D721Med (cell line): ENCODE measurements at places on chromosomes 4 and X.

- DNase-seq = no peak
These were observed 44.9 kb upstream of the SLC25A31 start for GRCh38 chr4:127685292-127685691.

DNA sequence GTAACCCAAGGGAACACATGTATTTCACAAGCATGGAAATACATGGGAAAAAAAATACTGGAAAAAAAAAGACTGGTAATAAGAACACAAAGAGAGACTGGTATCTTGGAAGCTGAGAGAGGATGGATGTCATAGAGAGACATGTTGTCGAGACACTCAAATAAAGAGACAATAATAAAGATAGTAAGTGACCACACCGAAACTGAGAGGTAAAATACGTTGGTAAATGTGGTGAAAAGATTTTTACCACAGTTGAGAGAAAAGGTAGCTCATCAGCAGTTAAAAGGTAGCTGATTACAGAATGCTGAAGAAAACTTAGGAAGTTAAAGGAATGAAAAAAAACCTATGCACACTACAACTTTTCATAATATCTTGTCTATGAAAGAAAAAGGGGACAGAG, 81.1 kb downstream of the ARAP2 start:
- no peak for DNase-seq

DNA sequence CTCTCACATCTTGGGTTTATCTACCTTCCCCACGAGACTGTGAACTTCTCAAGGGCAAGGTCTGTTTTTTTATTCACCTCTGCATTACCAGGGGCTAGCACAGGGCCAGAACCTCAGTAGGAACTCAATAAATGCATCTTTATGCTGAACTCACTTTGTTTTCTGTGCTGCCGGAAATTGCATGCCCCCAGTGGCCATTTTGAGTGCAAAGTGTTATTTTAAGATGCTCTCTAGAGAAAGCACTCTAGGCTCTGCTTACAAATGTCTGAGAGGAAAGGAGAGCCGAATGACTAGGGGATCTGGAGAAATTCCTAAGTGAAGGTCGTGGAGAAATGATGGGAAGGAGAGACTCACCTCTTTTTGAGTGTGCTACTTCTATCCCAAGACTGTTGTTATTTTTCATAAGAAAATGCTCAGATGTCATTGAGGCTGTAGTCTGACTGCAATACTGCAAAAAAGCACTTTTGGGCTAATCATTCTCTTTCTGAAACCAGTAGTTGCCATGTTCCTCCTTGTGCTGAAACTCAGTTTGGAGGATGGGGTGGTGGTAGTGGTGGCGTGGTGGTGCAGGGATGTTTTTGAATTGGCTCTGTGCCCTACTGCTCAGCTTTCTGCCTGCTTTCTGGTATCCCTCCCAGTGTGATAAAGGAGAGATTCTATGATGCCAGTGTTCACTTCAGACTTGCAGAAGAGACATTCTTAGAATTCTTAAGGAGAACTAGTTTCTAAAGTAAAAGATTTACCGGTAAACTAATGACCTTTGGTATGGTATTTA, 41.3 kb downstream of the DOCK11 start:
- no peak for DNase-seq

- DNase-seq = no peak
These were observed 8.0 kb downstream of the PDE6B start for GRCh38 chr4:633406-633805.

DNA sequence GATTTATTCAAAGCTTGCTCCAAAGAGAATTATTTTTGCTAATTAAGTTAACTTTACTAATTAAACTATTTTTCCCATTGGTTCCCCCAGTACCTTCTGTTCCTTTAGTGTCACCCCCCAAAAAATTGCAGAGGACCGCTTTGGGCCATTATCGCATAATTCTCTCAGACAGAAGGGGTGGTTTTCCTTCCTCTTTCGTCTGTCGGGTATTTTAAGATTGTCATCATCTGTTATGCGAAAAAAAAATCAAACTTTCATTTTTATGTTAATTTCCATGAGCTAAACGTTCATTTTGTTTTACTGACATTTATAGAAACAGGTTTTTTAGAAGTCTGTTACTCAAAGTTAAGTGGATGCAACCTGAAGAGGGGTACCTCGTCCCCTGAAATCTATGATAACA, 76.2 kb upstream of the DDX3X start:
- DNase-seq = no peak

GRCh38 chr4:113145519-113146291, 96.3 kb downstream of the ANK2 start:
- DNase-seq = no peak

DNA sequence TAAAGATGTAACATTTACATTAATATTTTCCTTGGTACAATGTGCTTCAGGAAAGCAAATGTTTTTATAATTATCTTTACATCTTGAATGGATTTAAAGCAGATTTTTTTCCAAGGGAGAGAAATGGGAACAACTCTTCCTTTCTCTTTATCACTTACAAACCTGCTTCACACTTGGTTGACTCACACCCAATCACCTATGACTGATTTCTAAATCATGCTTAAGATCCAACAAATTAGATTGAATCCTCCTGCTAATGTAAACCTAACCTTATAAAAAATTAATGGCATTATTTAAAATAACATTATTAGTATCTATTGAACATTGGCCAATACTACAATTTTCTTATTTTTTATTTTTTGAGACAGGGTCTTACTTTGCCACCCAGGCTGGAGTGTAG, 127.1 kb downstream of the INPP4B start:
- DNase-seq = no peak

GRCh38 chrX:140274811-140275525, 229.9 kb downstream of the SOX3 start:
- DNase-seq = no peak

DNA sequence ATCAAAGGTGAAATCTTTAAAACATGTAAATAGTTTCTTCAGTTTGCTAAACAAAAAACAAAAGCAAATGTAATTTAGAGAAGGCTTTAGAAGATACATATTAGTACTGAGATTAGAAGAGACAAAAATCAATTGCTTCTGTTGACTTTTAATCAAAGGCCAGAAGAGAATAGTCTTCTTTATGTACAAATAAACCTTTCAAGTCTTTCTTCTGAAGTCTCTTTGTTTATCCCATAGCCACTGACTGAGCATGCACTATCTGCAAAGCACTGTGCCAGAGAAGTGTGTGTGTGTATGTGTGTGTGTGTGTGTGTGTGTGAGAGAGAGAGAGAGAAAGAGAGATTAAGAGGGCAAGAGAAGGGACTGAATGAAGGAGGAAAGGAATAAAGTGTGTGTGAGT, 198.4 kb downstream of the GLUD2 start:
- DNase-seq = no peak

- no peak for DNase-seq
These were observed 32.0 kb upstream of the STS start for GRCh38 chrX:7115557-7115956.

- no peak for DNase-seq
These were observed 67.8 kb downstream of the SPIN4 start for GRCh38 chrX:63283348-63283747.

DNA sequence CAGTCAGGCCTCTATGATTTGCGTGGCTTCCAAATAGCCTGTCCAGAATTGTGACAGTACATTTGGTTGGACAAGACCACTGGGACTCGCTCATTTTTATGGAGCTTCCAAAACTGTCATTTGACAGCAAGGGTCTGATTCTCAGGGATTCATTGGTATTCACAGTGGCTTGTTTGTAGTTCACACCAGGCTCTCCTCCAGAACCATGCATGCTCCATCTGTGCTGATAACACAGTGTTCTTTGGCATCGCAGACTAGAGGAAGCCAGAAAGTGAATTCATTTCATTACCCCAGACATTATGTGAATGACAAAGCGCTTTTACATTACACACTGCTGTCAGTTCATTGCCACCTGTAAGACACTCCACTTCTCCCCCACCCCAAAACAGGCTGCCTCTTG, 208.3 kb downstream of the ARHGAP10 start:
- DNase-seq = no peak

- no peak for DNase-seq
These were observed 15.5 kb upstream of the CYLC1 start for GRCh38 chrX:83845397-83845796.

- DNase-seq = no peak
These were observed 131.1 kb upstream of the STIM2 start for GRCh38 chr4:26729547-26729946.

- DNase-seq = no peak
These were observed 35.2 kb downstream of the PWWP3B start for GRCh38 chrX:106203315-106203714.

- no peak for DNase-seq
These were observed 30.4 kb upstream of the APELA start for GRCh38 chr4:164846566-164846965.

- DNase-seq = no peak
These were observed 49.8 kb upstream of the PRPS2 start for GRCh38 chrX:12741416-12741815.

- DNase-seq = no peak
These were observed 20.0 kb downstream of the AMOT start for GRCh38 chrX:112820364-112821268.

DNA sequence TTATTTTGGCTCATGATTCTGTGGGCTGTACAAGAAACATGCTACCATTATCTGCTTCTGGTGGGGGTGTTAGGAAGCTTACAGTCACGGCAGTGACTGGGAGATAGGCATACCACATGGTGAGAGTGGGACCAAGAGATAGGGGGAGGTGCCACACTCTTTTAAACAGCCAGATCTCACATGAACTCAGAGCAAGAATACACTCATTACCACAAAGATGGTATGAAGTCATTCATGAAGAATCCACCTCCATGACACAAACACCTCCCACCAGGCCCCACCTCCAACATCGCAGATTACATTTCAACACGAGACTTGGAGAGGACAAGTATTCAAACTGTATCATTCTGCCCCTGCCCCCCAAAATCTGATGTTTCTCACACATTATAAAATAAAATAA, 2396.7 kb downstream of the PCDH7 start:
- DNase-seq = no peak

DNA sequence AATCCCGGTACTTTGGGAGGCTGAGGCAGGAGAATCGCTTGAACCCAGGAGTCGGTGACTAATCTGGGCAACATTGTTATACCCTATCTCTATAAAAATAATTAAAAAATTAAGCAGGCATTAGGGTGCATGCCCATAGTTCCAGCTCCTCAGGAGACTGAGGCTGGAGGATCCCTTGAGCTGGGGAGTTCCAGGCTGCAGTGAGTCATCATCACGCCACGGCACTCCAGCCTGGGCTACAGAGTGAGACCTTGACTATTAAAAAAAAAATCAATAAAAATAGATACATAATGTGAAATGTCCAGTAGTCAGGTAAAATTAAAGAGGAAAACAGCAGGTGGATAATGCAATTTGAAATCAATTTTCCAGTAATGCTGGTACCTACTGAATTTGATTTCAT, 14.6 kb downstream of the ADGRL3 start:
- no peak for DNase-seq

GRCh38 chrX:93332329-93332728, 341.0 kb downstream of the NAP1L3 start:
- no peak for DNase-seq

GRCh38 chr4:58247792-58248191, 1137.6 kb upstream of the IGFBP7 start:
- no peak for DNase-seq

DNA sequence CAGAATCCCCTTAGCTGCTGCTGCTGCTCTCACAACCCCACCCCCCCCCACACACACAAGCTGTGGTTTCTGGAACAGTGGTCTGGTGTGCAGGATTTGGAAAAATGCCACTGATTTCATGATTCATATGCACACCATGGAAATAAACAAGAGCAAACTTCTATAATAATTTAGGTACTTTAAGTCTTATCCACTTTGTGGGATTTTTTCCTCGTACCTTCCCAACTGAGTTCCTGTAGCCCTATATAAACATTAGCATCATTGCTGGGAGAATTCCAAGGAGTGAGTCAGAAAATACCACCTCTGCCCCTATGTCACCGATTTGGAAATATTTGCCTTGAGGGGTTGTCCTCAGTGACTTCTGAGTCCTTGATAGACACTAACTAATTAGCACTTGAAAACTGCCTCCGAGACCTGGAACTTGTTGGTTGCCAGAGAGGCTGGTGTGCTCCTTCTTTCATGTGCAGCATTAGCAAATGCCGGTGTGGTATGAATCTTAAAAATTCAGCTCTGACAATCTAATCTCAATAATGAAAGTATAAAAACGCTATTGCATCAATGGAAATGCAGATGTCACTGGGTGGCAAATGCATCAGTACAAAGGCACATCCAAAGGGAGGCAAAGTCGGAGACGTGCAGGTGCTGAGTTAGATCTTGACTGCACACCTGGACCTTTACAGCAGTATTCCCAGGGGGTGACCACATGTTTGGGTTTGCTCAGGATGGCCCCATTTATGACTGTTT, 61.8 kb downstream of the CPE start:
- DNase-seq = no peak

DNA sequence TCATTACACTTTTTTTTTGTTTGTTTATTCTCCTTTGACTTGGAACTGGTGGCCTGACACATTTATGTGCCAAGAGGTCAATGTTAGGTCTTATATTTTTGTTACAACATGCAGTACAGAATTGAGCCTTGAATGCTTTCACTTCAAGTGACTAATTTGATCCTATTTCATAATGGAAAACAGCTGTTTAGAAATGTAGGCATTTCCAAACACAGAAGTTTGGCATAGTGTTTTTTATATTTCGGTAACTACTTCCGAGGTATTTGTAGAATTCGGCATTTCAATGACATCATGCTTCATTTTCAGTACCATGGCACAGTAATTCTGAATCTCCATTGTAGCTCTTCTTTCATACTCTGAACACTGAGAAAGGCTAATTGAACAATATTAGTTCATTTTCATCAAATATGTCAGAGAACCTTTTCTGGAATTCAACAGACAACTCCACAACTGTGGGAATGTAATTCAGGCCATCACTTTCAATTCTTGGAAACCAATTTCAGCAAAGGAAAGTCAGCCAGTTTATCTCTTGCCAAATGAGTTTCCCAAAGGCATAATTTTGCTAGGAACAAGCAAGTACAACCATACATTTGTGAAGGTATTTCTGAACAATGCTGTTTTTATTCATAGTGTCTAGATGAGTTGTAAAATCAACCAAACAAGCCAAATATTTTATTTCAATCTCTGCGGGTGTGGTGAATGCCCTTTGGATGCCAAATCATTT, 11.4 kb downstream of the FAM120C start:
- DNase-seq = no peak

GRCh38 chrX:139044680-139045079, 333.2 kb upstream of the FGF13 start:
- DNase-seq = no peak

GRCh38 chr4:73725985-73726384, 14.4 kb upstream of the CXCL8 start:
- no peak for DNase-seq
